Muscle of arm (tissue), 14 donors: ENCODE measurements at places on chromosomes 12 and 14. TPM values are rescaled to one million over a fixed set of nuclear protein-coding genes. Genes with fewer than 3 reads are reported as not detected.

DNA sequence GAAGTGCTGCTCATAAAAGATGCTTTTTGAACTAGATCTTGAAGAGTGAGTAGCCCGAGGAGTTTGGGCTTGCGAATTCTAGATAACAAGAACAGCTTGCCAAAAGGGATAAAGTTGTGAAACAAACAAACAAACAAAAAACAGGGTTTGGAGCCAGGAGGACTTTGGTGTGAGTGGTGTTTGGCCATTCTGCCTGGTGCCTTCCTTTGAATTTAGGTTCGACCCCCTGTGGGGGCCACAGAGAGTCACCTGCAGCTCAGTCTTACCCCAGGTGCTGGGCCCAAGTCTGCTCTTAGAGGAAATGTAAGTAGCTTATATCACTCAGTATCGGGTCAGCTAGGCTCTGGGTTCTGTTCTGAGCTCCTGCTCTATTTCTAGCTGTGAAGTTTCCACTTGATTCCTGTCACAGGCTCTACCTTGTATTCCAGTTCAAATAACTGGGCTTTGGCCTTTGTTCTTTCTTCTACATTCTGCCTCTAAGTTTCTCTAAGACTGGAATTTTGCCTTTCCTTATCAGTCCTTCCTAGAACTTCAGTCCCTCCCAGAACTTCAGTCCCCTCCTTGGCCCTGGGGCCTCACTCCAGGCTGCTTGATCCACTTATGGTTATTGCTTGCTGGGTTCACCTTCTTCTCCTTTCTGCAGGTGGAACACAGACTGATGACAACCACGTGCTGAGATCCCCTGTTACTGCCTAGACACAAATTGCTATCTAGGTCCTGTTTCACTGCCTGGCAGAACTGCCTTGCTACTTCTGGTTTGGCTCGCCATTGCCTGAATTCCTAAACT is 20.5 kb upstream of the DUSP6 start:
- no peak for DNase-seq

RNF212B gene
- not detected for polyA plus RNA-seq

PCED1B gene
- polyA plus RNA-seq, result 0.48 TPM

- no peak for DNase-seq
These were observed 344 bp downstream of the SPTLC2 start for GRCh38 chr14:77616133-77616453.

CD27 gene
- 0.60 TPM for polyA plus RNA-seq

DNA sequence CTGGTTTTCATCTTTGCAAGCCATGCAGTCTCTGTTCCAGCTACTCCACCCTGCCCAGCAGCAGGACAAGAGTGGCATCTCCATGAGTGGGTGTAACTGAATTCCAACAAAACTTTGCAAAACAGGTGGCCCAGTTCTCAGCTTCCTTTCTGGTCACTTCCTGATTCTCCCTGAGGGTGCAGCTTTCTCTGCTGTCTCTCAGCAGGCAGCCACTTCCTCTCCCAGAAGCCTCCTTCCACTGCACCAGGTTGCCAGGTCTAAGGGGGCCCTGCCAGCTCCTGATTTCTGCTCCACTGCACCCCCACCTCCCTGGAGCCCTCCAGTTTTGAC is 341.0 kb upstream of the FKBP4 start:
- DNase-seq, result no peak

NDUFA9 gene
- 82.3 TPM for polyA plus RNA-seq
